Progenitor cell of endocrine pancreas (in vitro differentiated cells): ENCODE measurements at places on chromosomes 4 and X. TPM values are rescaled to one million over a fixed set of nuclear protein-coding genes. Genes with fewer than 3 reads are reported as not detected.

The BBS7 gene
- total RNA-seq: 23.2 and 28.3 TPM in 2 replicates

The PLAC8 gene
- total RNA-seq: 4.7 and 5.9 TPM in 2 replicates

The F8A3 gene
- total RNA-seq: 4.6 and 5.2 TPM in 2 replicates

The TASL gene
- not detected in 2 replicates for total RNA-seq

The ENOX2 gene
- total RNA-seq: 16.6 and 19.8 TPM in 2 replicates

The STS gene
- 7.6 and 7.8 TPM in 2 replicates for total RNA-seq

The CENPVL1 gene
- total RNA-seq: 1.4 TPM in 2 replicates

The HTN3 gene
- not detected in 2 replicates for total RNA-seq

The AADAT gene
- total RNA-seq: 33.1 and 34.1 TPM in 2 replicates

The ALPK1 gene
- 1.4 and 1.8 TPM in 2 replicates for total RNA-seq

The GYPB gene
- total RNA-seq: not detected in 2 replicates

The STARD8 gene
- 0.60 and 1.00 TPM in 2 replicates for total RNA-seq

The MID1IP1 gene
- 29.7 and 31.1 TPM in 2 replicates for total RNA-seq

The TMEM144 gene
- 11.9 and 15.4 TPM in 2 replicates for total RNA-seq

The FRMPD3 gene
- 0.53 and 0.74 TPM in 2 replicates for total RNA-seq

The DDX53 gene
- total RNA-seq: not detected in 2 replicates

The FREM3 gene
- not detected in 2 replicates for total RNA-seq

The MBNL3 gene
- 8.2 and 9.7 TPM in 2 replicates for total RNA-seq

The LEF1 gene
- 2.1 and 3.2 TPM in 2 replicates for total RNA-seq

The TAF7L gene
- 0.13 and 0.26 TPM in 2 replicates for total RNA-seq

The PPP1R2C gene
- total RNA-seq: not detected in 2 replicates

The PAGE2B gene
- not detected in 2 replicates for total RNA-seq

The CSN1S1 gene
- not detected in 2 replicates for total RNA-seq

The TENM3 gene
- 40.4 and 51.9 TPM in 2 replicates for total RNA-seq

The MAGEB1 gene
- total RNA-seq: not detected in 2 replicates

The ODAPH gene
- not detected in 2 replicates for total RNA-seq

The SHROOM4 gene
- total RNA-seq: 5.7 and 6.6 TPM in 2 replicates

The ARX gene
- 4.5 and 5.8 TPM in 2 replicates for total RNA-seq

The F9 gene
- total RNA-seq: not detected in 2 replicates

The C4orf17 gene
- not detected in 2 replicates for total RNA-seq

The NPY1R gene
- 12.9 and 13.7 TPM in 2 replicates for total RNA-seq

The RTL5 gene
- total RNA-seq: 19.4 and 21.1 TPM in 2 replicates
